ENCODE measurements at places on chromosomes 4 and X. TPM values are rescaled to one million over a fixed set of nuclear protein-coding genes. Genes with fewer than 3 reads are reported as not detected.

GRCh38 chr4:11002961-11003360, 318.4 kb upstream of the CLNK start:
- DNase-seq, result no peak

DUSP9 gene
- total RNA-seq, result not detected

DNA sequence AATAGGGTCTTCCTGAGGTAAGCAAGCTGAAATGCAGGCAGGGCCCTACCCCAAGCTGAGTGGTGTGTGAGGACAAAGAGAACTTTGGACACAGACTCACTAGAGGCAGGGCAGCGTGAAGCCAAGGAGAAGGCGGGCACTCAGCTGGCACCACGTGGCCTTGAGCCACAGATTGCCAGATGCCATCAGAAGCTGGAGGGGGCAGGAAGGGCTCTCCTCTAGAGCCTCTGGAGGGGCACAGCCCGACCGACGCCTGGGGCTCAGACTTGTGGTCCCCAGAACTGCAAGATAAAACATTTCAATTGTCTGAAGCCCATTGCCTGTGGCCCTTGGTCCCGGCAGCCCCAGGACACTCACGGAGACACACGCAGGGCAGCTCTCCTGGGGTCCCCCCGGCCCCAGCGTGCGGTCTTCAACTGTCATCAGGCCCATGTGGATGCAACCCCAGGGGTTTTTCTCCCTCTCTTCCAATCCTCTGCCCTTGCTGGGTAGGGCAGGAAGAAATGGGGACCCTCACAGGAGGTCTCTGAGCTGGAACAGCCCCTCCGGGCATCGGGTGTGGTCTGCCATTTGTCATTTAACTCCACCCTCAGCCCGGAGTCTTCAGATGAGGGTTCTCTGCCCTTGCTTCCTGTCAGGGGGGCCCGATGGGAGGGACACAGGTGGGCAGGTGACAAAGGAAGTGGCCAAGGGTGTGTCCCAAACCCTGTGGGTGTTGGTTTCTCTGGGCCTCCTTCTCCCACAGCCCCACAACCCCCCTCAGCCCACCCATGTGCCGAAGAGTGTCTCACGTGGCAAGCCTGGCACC, 22.2 kb downstream of the HMX1 start:
- DNase-seq, result no peak

GRCh38 chr4:100644150-100644549, 126.3 kb upstream of the EMCN start:
- DNase-seq, result no peak

PLRG1 gene
- 35.3 TPM for total RNA-seq

- DNase-seq, result no peak
These were observed 1047.6 kb upstream of the PCDH10 start for GRCh38 chr4:132101526-132101925.

STS gene
- 6.0 TPM for total RNA-seq

LRRC66 gene
- total RNA-seq, result 0.11 TPM

GRCh38 chrX:24410514-24411189, 50.2 kb downstream of the SUPT20HL1 start:
- DNase-seq, result no peak

Data from heart right ventricle (tissue), 16 donors.